ENCODE measurements at places on chromosomes 3 and 15.

GRCh38 chr3:136883967-136884720 is 22.1 kb downstream of the NCK1 start:
- peak; percentile 10 for DNase-seq

- no peak for DNase-seq
Observed at GRCh38 chr15:39051626-39052322, 487.2 kb upstream of the RASGRP1 start.

DNA sequence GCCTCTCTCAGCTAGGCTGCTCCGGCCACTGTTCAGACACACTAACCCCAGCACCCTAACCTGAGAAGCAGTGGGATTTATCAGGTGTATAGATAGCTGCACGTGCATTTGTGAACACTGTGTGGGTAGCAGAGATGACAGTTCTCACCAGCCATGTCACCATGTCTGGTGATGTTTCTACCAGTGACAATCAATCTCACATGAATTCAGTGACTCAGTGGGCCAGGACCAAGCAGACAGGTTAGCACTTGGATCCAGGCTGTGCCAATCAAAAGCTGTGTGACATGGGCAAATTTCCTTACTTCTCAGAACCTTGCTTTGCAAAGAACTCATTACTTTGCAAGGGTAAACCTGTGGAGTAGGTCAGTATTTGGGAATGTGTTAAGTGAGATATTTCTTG is 65.3 kb upstream of the GATM start:
- no peak for DNase-seq

- DNase-seq: no peak
Observed at GRCh38 chr15:70023769-70024491, 73.8 kb downstream of the TLE3 start.

GRCh38 chr15:56948000-56948763 is 29.7 kb downstream of the TCF12 start:
- DNase-seq: no peak

GRCh38 chr3:76998555-76998954 is 41.3 kb upstream of the ROBO2 start:
- DNase-seq: no peak

- no peak for DNase-seq
Observed at GRCh38 chr3:146250449-146251382, at the start of gene PLSCR4. Gene PLSCR4 (minus strand): TSS chr3:146251105. CDS start chr3:146222071, 29,034 bp downstream.

GRCh38 chr3:131485119-131485518 is 17.7 kb downstream of the MRPL3 start:
- no peak for DNase-seq

GRCh38 chr3:170324962-170325361 is 32.6 kb upstream of the SKIL start:
- no peak for DNase-seq

DNA sequence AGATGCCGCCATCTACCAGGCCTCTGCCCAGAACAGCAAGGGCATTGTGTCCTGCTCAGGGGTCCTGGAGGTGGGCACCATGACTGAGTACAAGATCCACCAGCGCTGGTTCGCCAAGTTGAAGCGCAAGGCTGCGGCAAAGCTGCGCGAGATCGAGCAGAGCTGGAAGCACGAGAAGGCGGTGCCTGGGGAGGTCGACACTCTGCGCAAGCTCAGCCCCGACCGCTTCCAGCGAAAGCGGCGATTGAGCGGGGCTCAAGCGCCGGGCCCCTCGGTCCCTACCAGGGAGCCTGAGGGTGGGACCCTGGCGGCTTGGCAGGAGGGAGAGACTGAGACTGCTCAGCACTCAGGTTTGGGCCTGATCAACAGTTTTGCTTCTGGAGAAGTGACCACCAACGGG is 22.6 kb downstream of the ALPK3 start:
- no peak for DNase-seq

DNA sequence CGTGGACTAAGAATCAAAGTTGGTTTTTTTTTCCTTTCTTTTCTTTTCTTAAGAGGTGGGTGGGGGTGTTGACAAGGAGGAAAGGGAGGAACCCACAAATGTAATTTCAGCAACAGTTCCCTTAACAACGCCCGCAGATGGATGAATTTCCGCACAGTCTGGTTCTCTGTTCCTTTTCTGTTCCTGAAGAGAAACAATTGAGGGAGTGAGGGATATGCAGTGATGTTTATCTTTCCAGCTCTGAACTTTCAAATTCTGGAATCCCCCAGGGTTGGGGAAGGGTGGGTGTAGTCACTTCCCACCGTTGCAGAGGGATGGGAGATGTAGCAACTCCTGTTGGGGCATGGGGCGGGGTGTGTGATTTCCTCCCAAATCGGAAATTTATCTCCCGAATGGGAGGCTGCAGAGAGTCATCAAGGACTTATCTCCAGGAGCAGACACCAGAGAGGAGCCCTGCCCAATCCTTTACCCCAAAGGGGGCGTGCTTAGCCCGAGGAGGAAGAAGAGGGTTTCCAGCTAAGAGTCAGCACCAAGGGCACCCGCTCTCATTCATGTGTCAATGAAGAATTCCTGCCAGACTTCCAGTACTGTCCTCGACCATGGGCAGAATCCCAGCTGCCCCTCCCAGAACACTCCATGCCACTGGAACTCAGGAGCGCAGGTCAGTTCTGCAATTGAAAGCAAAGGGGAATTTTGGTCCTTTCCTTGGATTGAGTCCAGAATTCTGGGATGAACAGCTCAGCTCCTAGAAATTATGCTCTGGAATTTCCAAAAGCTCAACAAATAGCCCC is 35.0 kb upstream of the CFAP161 start:
- DNase-seq: no peak

DNA sequence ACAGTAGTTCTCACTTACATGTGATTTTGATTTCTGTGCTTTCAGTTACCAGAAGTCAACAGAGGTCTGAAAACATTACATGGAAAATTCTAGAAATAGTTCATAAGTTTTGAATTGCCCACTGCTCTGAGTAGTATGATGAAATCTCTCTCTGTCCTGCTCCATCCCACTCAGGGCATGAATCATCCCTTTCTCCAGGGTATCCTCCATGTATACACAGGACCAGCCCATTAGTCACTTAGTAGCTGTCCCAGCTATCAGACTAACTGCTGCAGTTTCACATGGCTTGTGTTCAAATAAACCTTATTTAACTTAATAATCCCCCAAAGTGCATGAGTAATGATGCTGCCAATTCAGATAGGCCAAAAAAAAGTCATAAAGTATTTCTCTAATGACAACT is 38.6 kb downstream of the EPHA3 start:
- no peak for DNase-seq

- no peak for DNase-seq
Observed at GRCh38 chr15:51536965-51537574, 85.5 kb downstream of the DMXL2 start.

- DNase-seq: no peak
Observed at GRCh38 chr3:145175626-145176025, 985.4 kb downstream of the PLOD2 start.

DNA sequence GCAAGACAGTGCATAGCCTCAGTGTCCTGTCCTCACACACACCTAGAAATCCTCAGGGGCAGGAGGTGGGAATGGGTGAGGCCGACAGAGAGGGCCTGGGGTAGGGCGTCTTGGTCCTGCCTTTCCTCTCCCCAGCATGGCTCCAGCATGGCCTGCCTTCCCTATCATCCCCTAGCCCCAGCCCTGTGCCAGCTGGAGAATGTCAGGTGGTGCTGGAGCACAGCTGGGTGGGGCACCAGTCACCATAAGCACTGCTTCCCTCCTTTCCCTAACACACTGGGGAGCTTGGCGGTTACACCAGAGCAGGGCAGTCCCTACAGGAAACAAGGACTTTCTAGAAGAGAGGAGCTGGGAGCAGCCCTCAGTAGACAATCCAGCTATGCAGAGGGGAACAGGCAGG is 236.8 kb downstream of the KLF13 start:
- DNase-seq: no peak

DNA sequence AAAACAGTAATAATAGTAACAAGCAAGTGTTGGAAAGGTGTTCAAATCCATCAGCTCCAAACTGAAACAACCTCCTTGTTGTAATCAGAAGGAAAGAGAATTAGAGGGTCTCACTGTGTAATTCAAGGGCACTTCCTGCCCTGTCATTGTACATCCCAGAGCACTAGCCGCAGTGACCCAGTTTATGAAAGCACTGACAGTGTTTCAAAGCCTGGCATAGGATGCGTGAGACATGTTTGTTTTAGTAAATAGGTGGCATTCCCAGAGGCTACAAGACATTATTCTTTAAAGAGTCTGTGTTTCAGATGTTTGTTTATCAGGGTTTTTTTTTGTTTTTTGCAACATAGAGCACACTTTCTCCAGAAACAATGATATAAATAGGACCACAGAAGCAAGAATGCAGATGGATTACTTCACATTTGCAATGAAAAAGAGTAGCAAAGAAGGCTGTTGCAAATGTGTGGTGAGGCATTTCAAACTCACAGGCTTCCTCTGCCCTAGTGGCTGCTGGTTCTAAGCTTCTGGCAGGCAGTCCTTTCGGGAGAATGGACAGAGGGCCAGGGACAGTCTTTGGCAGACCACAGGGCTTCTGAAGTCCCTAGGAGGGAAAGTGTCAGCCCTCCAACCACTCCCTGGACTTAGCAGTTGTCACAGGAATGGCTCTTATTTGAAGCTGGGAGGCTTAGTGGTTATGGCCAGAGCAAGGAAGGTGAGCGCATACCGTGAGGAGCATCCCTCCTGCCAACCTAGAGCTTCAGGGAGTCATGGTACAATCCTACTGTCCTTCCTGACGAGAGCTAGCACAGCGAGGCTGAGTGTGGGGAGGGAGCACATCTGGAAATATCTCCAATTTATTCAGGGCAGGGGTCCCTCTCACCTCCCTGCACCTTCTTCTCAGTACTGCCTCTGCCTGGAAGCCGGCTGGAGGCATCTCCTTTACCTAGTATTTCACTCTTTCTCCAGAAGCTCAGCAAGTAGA is 31.4 kb upstream of the TIPARP start:
- DNase-seq: no peak

- DNase-seq: no peak
Observed at GRCh38 chr15:76533060-76533820, 196.7 kb downstream of the ISL2 start.

DNA sequence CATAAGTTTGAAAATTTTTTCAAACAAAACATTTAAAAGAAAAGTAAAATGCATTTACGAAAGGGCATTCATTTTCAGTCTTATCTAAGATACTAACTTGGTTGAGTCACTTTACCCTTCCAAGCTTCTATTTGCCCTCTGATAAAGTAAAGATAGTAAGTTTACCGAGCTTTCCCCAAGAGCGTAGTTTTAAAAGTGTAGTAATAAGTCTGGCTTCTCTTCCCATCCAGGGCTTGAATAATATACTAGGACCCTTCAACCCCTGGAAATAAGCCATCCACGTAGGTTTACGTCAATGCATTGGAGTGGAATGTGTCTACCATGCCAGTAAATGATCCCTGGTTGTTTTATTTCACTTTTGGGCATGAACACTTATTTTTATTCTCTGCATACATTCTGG is 608.3 kb downstream of the NTRK3 start:
- DNase-seq: no peak

DNA sequence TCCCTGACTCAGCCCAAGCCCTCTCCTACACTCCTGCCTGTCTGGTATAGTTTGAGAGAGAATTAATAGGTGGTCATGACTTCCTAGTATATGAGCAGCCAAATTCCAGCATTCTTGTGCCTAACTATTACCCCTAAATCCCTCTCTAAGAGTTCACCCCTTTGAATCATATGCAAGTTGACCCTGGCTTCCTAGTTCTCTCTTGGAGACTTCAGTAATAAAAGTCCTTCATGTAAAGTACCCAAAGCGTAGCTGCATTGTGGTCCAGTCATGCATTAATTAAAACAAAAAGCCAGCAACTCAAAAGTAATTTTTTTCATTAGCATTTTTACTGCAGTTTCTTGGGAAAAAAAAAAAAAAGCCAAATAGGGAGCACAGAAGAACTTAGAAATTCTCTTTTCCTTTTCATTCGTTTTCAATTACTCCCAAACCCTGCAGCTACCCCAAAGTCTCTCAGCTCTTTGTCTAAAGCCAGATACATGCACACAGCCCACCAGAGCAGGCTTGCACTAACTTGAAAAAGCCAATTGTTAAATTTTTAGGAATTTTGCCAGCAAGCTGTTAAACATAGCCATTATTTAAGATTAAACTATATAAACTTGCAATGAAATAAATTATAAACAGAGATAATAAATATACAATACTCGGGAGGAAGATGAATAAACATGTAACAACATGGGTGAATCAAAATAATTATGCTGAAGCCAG is 50.1 kb upstream of the STT3B start:
- no peak for DNase-seq

GRCh38 chr15:85097250-85097649 is 115.6 kb downstream of the PDE8A start:
- no peak for DNase-seq

GRCh38 chr3:100044369-100044768 is 69.9 kb downstream of the FILIP1L start:
- DNase-seq: no peak

- no peak for DNase-seq
Observed at GRCh38 chr3:47017504-47018268, 38.2 kb downstream of the NBEAL2 start.

- DNase-seq: no peak
Observed at GRCh38 chr15:30990446-30991254, 778 bp downstream of the MTMR10 start.

DNA sequence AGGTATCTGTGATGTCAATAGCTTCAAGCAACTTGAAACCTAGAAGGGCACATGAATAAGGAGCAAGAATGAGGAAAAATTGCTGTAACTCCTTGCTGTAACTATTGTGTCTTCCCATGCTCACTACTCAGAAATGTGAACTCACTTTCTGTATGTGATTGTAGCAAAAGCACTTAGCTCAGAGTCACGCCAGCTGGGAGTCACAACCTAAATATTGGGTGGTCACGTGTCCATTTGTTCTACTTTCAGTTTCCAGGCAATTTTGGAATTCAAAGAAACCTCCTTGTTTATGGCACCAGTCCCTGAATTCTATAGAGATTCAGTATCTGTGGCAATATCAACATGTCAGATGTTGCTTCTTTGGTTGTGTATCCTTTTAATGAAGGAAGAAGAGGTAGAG is 241.6 kb upstream of the AZI2 start:
- no peak for DNase-seq

- DNase-seq: no peak
Observed at GRCh38 chr3:153372326-153372725, 210.3 kb downstream of the RAP2B start.

DNA sequence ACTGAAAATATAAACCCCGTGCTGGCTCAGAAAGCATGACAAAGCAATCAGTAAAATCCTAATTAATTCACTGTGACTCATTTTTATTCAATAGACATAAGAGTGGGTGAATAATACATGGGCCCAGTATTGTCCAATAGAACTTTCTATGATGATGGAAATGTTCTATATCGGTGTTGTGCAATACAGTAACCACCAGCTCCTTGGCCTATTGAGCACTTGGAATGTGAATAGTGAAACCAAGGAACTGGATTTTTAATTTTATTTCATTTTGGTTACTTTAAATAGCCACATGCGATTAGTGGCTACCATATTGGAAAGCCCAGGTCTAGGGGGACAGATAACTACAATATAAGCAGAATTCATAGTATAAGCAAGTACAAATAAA is 69.8 kb upstream of the PPP2R3A start:
- no peak for DNase-seq

DNA sequence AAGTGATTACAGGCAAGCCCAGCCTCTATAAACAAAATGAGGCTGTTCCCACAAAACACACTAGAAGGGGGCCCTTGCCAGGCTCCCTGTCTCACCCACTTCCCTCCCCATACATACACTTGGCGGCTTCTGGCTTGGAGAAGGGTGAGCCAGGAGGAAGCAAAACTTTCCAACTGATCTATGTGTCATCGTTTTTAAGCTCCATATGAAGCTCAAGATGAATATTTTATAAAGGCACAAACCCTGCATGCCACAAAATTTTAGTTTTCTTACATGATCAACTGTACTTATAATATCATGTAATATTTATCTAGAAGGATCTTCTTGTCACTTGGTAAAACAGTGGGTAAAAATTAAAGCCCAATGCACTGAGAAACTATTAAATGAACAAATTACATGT is 80.8 kb upstream of the TJP1 start:
- DNase-seq: no peak

Data from NCI-H1092 (cell line).